ENCODE measurements at places on chromosomes 7 and 10.

- no peak for DNase-seq
Observed at GRCh38 chr7:72404743-72405142, 7.4 kb downstream of the CALN1 start.

DNA sequence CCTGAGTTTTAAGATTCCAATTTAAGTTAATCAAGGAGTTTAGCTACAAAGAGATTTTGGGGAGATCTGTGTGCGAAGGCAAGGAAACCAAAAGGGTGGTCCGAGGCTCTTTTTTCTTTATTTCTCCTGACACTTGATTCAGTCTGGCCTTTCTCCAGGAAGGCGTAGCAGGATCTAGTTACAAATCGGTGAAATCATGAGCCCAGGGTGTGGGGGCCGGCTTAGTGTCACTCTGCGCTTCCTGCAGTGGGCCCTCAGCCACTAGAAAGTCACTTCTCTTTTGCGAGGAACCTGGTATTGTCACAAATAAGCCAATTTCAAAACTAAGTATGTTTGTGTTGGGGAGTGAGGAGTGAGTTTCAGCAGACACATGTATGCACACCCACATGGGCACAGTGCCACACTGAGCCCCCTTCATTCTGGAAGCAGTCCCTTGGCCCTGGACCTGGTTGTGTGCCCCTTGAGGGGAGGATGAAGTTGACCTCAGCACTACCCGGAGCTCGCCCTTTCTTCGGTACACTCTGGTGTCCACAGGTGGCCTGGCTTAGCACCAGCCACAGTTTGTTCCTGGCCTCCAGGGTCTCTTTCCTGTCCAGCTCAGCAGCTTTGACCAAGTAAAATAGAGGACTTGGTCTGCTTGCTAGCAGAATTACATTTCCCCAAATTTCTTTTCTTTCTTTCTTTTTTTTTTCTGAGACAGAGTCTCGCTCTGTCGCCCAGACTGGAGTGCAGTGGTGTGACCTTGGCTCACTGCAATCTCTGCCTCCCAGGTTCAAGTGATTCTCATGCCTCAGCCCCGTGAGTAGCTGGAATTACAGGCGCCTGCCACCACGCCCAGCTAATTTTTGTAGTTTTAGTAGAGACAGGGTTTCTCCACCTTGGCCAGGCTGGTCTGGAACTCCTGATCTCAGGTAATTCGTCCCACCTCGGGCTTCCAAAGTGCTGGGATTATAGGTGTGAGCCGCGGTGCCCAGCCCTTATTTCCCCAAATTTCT is 84.0 kb upstream of the BTBD16 start:
- DNase-seq = no peak

GRCh38 chr10:29249018-29249417 is 39.9 kb upstream of the LYZL1 start:
- no peak for DNase-seq

GRCh38 chr10:133235265-133235855 is 2.3 kb upstream of the VENTX start:
- no peak for DNase-seq

DNA sequence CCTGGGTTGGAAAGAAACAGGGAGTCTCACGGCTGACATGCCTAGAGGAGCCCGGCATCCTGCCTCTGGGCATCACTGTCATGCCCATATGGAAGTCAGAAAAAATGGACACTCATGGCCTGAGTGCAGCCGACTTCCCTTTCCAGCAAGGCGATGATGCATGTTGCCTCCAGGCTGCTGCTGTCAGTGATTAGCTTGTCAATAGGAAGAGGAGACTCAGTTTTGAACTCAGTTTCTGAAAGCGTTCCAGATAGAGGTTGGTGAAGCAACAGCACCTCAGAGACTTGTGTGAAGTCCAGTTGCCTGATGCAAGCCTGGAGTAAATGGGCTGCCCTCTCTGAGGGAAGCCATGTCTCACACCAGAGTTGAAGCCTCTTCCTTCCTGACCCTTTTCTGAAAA is 148.4 kb downstream of the TPST1 start:
- DNase-seq = no peak
